ENCODE measurements at places on chromosomes 4 and X.

DNA sequence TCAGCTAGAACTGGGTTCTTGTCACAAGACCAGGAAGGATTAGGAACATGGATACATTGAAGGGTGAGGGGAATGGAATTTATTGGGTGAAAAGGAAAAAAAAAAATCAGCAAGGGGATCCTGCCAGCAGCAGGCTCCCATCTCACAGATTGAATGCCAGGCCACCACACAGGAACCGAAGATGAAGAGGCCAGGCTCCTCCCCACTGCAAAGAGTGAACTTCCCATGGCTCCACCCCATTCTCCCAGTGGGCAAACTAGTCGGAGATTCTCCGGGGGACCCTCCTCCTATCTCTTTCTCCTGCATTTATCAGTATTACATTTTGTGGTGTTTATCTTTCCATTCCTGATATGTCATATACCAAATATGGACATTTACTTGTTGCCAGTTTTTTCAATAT lies 46.0 kb upstream of the MAGED1 start:
- DNase-seq: no peak

- DNase-seq: no peak
Observed at GRCh38 chr4:41550308-41550707, 12.4 kb downstream of the LIMCH1 start.

GRCh38 chr4:117264072-117264471 lies 178.7 kb upstream of the TRAM1L1 start:
- no peak for DNase-seq

DNA sequence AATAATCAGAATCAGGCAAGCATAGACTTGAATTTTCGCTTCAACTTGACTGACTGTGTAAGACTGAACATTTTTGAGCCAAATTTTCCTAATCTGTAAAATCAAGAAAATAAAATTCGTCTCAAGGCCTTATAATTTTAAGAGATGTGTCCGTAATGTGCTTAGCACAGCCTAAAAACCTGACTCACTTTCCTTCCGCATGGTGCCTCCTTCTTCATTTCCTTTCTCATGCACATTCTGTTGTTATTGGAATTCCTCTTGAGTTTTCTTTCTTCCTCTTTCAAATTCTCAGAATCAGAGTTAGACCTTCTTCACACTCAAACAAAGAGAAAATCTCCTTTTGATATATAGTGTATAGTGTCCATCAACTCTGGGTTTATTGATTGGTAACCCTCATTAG lies 208.9 kb upstream of the SLIT2 start:
- DNase-seq: no peak

DNA sequence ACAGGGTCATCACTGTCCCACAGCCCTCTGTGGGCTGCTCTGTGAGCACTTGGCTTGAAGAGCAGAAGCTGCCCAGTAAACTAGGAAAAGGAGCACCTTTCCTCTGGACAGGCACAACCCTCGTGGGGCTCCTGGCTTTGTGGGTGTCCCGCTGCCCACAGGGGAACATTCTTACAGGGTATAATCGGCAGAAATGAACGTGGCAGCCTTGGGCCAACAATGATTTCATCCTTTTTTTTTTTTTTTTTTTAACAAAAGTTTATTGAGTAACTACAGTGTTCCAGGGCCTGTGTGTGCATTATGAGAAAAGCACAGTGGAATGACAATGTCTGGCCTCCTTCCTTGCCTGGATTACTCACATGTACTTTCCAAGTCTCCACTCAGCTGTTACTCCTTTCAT lies 197.2 kb downstream of the PDGFC start:
- DNase-seq: no peak

DNA sequence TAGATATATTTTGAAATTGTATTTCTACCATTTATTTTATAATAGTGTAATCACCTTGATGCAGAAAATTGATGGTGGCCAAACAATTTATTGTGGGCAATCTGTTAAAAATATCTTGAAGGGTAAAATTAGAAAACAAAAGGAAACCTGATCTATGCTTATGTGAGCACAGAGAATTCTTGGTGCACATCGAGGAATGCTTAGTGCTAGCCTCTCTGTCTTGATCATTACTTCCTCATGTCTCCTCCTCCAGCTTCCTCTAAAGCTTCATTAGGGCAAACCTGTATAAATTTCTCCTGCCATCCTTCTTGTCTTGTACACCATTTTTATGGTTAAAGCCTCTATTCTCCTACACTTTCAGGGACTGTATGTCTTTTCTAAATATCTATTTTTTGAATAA lies 725.8 kb downstream of the RAPGEF2 start:
- DNase-seq: no peak

DNA sequence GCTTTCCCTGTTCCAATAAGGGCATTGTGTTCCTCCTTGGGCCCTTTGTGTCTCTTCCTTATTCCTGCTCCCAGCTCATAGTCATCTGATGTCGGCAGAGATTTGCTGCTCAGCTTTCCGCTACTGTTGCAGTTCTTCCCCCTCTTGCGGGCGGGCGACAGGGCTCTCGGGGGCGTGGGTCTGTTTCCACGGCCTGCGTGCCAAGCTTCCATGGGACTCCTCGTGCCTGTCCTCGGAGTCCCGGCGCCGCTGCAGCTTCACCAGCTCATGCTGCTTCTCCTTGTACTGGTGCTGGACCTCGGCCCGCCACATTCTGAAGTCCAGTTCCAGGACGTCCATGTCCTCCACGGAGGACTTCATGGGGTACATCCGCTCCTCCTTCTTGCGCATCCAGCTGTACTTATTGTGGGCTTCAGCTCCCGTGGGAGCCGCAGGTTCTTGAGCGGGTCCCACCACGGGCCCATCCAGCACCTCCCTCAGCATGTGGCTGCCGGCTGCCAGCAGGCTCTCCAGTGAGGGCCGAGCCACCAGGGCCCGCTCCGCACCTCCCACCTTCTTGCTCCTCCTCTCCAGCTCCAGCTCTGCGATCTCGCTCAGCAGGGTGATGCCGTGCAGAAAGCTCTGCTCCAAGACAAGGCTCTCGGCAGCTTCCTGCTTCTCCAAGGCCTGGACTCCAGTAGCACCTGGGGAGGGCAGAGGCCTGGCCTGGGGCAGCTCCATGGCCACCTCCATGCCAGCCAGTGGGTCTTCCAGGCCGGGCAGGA lies 74.1 kb upstream of the UCP1 start:
- no peak for DNase-seq

Measured in renal pelvis (tissue), 12 donors.